ENCODE measurements at places on chromosomes 6 and 20.

DNA sequence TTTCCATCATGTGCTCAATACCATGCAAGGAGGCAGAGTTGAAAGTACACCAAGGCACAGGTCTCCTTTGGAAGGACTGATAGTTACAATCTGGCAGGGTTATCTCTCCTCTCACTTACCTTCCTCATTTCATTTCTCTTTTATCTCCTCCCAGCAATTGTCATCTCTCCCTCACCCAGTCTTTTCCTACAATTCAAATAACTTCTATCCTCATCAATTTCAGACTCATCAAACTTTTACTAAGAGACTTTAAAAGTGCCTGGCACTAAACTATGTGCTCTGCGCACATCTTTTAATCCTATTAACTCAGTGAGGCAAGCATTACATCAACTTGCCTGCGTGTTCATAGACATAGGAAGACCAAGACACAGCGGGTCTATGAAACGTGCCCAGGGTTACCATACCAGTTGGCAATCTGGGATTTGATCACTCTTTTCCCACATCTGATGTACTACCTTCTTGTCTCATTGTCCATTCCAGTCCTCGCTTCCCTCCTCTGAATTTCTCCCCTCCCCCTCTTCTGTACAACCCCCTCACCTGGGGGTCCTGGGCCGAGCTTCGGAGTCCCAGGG lies 1.2 kb downstream of the VARS1 start:
- no peak for DNase-seq

- no peak for DNase-seq
Measured at GRCh38 chr6:131336596-131336995, 201.3 kb downstream of the AKAP7 start.

DNA sequence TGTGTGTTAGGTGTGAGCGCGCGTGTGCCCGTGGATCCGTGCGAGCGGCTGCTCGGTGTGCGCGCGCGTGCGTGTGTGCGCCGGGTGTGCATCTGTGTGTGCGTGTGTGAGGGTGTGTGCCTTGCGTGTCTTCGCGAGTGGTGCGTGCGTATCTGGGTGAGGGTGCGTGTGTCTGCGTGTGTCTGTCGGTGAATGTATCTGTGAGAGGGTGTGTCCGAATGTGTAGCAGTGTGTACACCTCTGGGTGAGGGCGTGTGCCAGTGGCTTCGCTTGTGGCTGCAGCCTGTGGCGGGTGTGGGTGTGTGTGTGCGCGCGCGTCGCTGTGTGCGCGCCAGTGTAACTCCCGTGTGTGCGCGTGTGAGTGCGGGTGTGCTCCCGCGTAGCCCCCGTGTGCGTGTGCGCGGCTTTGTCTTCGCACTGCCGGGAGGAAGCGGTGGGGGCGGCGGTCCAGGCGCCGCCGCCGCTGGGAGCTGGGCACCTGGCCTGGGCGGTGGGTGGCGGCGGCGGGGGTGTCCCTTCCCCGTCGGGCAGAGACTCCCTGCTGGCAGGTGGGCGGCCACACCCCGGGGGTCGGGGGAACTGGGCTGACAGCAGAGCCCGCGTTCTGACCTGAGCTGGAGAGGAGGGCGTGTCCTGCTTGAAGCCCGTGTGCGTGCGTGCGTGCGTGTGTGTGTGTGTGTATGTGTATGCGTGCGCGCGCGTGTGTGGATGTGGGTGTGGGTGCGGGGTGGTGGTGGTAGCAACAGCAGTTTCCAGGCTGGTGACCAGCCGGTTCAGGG lies 61.3 kb upstream of the EPB41L1 start:
- DNase-seq, result no peak

DNA sequence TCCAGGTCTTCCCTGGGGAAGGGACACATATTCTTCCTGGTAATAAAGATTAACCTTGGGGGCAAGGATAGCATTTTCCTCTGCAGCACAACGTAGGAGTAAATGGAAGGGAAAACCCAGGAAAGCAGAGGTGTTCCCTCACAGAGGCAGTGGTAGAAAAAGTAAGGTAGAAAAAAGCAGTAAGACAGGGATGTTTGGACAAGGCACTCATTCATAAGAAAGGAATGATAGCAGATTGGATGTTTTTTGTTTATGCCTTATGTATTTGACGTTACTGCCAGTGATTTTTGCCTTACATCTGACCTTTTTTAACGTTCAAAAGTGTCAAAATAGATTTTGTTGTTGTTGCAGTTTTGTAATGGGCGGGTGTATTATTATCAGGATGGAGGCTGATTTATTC lies 395.0 kb downstream of the CDKAL1 start:
- no peak for DNase-seq

GRCh38 chr6:108737594-108738546 lies 110.4 kb upstream of the ARMC2 start:
- DNase-seq, result no peak

- no peak for DNase-seq
Measured at GRCh38 chr20:62786157-62786556, 10.1 kb upstream of the MRGBP start.

DNA sequence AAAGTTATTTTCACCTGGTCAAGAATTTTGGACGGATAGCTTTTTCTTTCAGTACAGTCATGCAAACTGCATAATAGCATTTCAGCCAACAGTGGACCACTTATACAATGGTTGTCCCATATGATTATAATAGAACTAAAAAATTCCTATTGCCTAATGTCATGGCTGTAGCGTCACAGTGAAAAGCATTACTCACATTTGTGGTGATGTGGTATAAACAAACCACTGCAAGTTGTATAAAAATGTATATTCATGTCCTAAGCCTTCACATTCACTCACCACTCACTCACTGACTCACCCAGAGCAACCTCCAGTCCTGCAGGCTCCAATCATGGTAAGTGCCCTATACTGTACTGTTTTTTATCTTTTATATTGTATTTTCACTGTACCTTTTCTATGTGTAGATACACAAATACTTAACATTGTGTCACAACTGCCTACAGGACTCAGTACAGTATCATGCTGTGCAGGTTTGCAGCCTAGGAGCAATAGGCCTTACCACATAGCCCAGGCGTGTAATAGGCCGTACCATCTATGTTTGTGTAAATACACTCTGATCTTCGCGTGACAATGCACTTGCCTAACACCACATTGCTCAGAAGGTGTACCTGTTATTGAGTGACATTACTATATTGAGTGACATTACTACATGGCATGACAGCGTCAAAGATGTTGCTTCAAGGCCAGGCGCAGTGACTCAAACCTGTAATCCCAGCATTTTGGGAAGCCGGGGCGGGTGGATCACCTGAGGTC lies 17.9 kb downstream of the ABHD12 start:
- no peak for DNase-seq

DNA sequence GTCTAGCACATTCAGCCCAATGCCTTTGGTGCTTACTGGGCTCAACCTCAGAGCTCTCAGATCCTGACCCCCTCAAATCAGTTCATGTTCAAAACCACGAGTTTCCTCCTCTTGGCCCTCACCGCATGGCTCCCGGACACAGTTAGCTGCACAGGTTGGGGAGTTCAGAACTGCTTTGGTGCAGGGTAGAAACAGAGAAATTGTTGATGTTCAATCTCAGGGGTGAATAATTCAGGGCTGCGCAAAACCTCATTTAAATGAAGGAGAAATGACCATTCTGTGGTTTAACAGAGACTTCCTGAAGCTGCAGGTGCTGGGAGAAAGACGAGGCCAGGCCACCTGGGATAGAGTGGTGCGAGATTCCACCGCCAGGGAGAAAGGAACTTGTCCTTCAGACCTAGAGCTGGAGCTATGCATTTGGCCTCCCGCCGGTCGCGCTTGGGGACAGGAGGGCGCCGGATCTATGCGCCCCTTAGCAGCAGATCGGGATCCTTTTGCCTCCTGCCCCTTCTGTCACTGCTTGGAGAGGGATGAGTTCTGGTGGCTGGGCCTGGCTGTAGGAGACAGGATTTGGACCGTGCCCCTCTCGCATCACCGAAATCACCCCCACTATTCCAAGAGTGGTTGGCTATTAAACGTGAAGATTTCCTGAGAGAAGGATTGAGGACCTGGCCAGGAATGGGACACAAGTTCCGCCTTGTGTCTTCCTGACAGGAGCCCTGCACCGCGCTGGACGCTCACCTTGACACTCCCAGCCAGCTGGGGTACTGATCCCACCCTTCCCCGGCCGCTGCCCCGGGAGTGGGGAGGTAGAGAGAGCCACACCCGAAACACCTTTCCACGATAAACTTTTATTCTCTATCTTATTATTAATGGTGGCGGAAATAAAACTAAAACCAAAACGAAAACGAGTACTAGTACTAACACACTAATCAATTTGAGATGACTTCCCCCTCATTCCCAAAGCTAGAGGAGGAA lies 767 bp upstream of the PAX1 start:
- no peak for DNase-seq

DNA sequence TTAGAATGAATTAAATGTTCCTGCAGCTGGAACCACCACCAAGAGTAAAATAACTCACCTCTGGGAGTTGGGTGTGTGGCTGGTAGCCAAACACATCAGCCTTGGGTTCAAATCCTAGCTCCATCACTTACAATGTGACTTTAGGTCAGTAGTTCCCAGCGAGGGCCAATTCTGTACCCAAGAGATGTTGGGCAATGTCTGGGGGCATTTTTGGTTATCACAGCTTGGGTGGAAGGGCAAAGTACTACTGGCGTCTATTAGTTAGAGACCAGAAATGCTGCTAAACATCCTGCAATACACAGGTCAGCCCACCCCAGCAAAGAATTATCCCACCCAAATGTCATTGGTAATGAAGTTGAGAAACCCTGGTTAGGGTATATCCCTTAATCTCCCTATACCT lies 48.8 kb downstream of the SLC13A3 start:
- DNase-seq, result no peak

Data from NCI-H2171 (cell line).